ENCODE measurements at places on chromosomes 11 and 22.

GRCh38 chr11:127670374-127671119, 670.0 kb upstream of the KIRREL3 start:
- no peak for DNase-seq

- no peak for DNase-seq
These were observed 46.5 kb downstream of the POLD3 start for GRCh38 chr11:74638869-74639268.

GRCh38 chr11:10405865-10406592, 49.0 kb upstream of the AMPD3 start:
- DNase-seq = no peak

- DNase-seq = no peak
These were observed 16.2 kb downstream of the TESMIN start for GRCh38 chr11:68735125-68735524.

GRCh38 chr11:125070699-125071254, 7.7 kb downstream of the SLC37A2 start:
- DNase-seq = no peak

DNA sequence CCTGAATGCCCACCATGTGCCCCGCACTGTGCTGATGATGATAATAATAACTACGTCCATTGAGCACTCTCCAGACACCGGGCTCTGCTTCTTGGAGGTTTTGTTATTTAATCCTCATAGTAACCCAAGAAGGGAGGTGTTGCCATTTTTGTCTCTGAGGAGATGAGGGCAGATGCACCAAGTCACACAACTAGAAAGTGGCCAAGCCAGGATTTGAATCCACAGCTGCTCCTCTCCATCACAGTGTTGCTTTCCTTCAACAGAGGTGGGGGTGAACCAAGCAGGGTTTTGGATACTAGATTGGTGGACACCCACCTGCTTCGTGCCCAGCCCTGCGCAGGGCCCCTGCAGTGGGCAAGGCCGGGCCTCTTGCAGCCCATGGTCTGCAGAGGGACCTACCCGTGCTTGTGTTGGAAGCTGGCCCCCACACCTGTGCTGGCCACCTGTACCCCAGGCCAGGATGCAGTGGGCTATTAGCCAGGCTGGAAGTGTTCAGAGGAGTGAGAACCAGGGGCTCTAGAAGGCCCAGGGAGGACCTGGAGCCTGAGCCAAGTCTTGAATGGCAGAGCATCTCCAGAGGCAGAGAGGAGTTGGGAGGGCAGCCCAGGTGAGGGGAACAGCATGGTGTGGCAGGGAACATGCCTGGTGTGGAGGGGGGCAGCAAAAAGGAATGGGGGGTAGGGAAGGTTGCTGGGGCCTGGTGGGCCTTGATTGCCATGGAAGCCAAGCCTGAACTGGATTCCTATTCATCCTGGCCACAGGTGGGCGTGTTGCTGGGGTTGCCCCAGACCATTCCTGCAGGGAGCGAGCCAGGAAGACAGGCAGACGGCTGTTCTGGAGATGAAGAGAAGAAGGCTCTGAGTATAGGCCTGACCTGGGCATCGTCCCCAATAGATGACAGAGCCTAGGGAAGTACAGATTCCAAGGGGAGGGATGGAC, 2.7 kb upstream of the DPP3 start:
- DNase-seq = no peak

GRCh38 chr11:5703741-5704536, 14.3 kb downstream of the TRIM22 start:
- DNase-seq = no peak

- no peak for DNase-seq
These were observed 6.4 kb upstream of the LDHAL6A start for GRCh38 chr11:18449251-18449650.

DNA sequence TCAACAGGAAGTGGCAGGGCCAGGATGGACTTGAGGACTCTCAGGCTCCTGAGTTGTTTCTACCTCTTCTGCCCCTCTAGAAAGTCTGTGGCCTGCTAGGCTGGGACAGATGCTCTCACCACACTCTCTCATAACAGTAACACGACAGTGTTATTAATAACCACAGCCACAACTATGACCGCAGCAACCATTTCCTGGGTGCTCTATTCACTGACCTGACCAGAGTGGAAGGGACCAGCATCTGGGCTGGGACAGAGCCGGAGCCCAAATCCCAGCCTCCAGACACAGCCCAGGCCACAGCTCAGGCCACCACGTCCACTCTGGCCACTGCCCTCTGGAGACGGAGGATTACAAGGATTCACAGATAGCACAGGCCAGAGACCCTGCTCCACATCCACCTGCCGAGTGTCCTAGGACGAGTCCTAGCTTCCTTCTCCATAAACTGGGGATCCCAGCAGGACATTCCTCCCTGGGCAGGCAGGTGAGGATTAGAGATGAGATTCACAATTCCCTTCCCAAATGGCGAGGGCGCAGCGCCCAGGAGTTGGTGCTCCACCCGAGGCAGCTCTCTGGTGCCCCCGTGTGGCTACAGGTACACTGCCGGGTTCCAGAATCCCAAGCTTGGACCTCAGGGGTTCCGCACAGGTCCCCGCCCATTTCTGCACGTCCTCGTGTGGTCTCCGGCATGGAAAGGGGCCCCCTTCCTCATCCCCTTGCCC, 7.1 kb downstream of the PNPLA5 start:
- DNase-seq = no peak

DNA sequence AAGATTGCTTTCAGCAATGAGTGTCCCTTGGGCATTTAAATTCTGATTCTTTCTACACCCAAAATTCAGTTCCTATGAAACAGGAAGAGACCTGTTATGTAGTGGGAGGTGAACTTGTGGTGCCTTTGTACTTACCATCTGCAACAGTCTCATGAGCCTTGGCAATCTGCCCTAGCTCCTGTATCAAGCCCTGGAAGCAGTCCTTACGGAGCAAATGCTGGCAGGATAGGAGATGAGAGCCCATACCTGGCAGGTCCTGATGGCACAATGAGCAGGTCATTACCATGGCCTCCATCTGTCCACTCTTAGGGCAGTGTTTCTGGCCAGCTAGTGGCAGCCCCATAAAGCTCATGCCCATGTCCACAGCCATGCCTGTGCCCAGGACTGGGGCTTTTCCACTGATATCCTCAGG, 10.8 kb downstream of the TRIM66 start:
- DNase-seq = no peak

DNA sequence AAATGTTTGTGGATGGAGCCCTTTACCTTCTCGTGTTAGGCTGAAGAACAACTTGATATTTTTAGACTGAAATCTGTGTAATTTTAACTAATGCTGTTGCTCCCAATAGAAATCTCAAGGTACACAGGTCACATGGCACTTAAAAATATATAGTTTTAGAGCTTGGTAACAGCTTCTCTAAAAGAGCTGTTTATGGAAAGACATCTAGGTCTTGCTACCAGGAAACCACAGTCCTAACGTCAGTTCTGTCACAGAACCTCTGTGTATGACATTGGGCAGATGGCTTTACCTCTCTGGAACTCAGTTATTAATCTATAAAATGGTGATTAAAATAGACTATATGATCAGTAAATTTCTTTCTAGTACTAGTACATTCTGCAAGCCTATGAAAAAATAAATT, 35.4 kb downstream of the PAK1 start:
- no peak for DNase-seq

DNA sequence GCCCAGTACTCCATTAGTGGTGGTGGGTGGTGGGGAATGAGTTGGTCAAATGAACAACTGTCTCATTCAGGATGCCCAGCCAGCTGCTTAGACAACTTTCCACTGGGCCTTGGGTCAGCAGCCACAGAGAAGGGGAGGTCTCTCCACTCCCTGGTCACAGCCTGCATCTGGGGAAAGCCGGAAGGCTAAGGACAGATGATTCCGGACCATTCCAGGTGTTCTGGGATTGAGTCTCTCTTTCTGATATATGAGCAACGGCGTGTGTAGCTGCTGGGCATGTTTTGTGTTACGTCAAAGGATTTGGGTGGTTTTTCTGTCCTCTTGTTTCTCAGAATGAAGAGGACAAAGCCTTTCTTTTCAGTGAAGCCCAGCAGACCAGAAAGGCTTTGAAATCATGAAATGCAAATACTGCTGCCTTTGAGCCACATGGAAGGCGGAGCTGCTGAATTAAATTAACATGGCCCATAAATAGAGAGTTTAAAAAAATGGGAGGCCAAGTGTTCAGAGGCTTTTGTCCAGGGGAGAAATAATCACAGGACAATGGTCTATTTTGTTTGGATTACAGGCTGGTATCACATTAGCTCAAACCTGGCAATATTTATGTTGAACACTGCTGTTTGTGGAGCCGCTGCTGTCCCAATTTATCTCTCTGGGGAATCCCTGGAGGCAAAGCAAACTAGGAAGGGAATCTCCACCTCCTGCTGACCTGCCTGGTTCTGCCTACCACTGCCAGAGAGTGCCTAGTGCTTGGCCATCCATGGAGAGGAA, 234.4 kb upstream of the E2F8 start:
- no peak for DNase-seq

DNA sequence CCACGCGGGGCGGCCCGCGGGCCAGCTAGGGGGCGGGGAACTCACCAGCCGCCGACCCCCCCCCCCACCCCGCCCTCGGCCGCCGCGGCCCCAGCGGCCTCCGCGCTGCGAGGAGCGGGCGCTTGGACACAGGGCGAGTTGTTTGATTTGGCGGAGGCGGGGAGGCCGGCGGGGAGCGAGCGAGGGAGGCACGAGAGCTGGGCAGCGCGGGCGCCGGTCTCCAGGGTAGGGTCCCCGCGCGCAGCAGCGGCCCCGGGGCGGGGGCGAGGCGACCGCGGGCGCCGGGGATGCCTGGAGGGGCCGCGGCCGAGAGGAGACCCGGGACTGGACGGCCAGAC, 64.4 kb downstream of the NAV2 start:
- no peak for DNase-seq

- no peak for DNase-seq
These were observed 34.5 kb downstream of the KIAA0930 start for GRCh38 chr22:45206233-45206632.

DNA sequence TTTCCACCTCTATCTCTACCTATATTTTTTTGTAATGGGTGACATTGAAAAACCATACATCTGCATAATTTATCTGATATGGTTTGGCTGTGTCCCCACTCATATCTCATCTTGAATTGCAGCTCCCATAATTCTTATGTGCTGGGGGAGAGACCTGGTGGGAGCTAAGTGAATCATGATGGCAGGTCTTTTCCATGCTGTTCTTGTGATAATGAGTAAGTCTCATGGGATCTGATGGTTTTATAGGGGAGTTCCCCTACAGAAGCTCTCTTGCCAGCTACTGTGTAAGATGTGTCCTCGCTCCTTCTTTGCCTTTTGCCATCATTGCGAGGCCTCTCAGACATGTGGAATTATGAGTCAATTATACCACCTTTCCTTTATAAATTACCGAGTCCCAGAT, 551.0 kb upstream of the ANO5 start:
- DNase-seq = no peak

DNA sequence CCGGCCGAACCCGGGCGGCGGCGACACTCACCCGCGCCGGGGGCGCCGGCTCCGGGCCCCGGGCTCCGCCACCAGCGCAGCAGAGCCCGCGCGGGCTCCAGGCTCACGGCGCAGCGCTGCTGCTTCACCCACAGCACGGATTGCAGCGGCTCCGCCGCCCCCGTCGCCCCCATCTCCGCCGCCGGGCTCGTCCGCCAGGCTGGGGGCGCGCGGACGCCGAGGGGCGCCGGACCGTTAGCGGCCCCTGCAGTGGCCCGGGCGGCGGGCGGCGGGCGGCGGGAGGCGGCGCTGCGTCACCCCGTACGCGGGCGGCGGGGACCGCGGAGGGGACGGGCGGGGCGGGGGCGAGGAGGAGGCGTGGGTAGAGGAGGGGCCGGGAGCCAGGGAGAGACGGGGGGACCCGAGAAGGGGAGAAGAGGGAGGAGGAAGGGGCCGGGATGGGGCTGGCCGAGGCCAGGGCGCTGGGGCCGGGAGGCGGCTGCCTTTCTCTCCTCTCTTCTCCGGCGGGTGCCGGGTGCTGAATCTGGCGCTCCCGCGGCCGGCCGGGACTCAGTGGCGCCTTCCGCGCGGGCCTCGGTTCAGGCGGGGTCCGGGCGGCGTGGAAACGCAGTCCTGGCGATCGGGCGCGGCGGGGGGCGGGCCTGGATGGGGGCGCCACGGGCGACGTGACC, at the start of gene CERK:
TSS of gene CERK (minus strand) at position 277 of the 671 bp plus-strand sequence. CDS start at position 173, 104 bp downstream.
- DNase-seq = peak; percentile 78

DNA sequence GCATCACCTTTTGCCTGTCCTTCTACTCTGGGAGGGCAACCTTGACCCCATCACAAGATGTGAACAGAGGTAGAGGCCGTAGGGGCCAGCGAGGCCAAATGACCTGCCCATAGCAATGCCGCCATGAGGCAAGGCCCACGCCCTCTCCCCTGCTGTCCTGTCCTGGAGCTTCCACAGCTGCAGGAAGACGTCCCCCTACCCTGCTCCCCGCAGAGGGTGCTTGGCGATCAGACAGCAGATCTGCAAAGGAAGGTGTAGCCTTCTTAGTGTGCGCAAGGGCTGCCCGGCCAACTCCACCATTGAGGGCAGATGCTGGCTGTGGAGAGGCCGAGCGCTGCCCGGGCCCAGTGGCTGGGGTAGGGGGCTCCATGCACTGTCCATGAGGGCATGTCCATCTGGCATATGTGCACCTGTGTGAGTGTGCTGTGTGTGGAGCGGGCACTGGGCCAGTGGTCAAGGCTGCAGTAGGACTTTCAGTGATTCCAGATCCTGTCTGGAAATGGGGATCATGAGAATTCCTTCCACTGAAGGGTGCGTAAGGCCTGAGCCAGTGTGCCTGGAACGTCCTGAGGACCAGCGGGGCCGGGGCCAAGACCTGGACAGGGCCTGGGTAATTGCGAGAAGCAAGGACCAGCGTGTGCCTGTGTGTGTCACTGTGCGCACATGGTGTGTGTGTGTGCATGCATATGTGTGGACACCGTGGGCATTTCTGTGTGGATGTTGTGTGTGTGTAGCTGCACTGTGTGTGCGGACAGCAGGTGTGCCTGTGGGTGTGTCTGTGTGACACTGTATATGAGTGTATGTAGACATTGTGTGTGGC, 11.0 kb downstream of the TRPM5 start:
- DNase-seq = peak; percentile 37

- no peak for DNase-seq
These were observed 76.4 kb upstream of the DRD2 start for GRCh38 chr11:113551645-113552044.

DNA sequence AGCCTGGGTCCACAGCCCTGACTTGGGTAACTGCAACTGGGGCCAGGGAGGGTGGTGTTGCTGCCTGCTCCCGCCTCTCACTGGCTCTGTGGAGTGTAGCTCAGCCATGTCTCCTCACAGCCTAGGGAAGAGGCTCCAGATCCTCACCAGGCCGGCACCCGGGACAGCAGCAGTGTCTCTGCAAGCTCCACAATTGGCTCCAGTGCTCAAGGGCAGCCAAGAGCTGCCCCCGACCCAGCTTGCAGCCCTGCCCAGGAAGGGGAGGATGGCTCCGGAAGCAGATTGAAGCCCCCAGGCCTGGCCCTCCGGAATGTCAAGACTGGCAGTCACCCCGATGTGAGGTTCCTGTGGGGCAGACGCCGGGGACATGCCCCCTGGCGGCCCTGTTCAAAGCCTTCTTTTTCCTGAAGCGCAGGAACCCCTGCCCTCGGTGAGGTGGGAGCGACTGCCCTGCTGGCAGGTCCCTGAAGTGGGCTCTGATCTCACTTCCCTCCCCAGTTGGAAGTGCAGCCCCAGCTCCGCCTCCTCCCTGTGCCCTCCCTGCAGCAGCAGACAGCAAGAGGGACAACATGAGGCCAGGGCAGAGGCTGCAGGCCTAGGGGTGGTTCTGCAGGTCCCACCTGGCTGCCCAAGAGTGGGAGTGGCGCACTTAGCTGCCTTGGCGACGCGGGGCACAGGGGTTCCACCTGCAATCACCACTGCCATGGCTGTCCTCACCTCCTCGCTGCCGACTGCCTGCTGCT, 816.2 kb upstream of the LUZP2 start:
- no peak for DNase-seq

- DNase-seq = no peak
These were observed 35.0 kb downstream of the DSCAML1 start for GRCh38 chr11:117761993-117762392.

- DNase-seq = no peak
These were observed 82.7 kb downstream of the RASSF10 start for GRCh38 chr11:13091804-13092203.

Measured in natural killer cell treated with Interleukin-12 subunit alpha and Interleukin-12 subunit beta and Interleukin-15 and Interleukin-18, amount 100 ng/mL, for 72 hours (primary cell).